Effector CD4-positive, alpha-beta T cell (primary cell): ENCODE measurements at places on chromosomes 3 and 15.
A peak's percentile ranks its signal among the peaks of the same experiment; 100 is the strongest.

DNA sequence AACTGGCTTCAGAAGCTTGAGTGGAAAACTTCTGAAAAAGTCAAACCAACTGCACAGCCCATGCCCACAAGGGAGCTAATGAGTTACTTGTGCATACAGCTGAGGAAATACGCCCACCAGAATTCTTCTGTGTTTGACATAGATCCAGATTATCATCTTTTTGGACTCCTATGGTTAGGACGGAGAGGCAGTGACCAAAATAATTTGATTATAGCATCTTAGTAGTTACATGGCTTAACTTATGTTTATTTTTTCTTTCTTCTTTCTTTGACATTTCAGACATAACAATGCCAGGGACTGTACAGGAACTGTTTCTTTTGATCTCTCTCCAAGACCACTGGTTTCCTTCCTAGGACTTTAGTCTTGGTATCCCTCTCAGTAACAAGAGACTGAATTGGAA is 246.1 kb upstream of the RASGRP1 start:
- DNase-seq: no peak

- DNase-seq: no peak
Measured at GRCh38 chr3:172216267-172216666, 176.9 kb downstream of the FNDC3B start.

GRCh38 chr3:166104938-166105337 is 267.7 kb upstream of the BCHE start:
- no peak for DNase-seq

- no peak for DNase-seq
Measured at GRCh38 chr3:45043728-45044299, 17.7 kb downstream of the CLEC3B start.

DNA sequence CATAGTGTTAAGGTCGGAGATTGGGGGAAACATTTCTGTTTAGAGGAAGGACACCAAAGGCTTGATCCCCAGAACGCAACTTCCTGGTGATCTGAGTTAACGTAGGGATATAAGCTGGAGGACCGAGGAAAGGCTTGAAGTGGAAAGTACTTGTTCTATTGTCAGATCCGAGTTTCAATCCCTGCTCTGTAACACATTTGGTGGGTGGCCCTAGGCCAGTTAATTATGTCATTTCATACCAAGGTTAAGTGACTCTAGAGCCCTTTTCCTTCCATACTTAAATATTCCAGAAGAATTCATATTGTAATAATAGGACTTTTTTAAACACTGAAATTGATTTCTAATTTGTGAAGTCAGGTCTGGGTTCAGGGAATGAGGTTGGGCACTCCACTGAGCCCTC is 80.9 kb downstream of the RPLP1 start:
- no peak for DNase-seq

DNA sequence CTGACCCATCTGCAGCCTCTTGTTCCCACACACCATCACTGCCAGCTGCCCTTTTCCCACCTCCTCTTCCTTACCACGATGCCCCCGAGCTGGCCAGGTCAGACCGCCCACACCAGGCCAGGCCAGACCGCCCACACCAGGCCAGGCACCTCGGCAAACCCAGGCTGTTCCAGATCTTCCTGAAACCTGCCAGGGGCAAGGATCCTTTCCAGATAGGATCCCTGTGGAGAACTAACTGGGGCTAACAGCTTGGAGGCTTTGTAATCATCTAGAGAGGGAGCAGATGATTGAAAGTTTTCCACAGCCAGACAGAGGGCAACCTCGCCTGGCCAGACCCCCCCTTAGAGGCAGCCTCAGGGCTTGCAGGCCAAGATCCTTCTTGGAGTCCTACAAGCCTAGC is 287.3 kb upstream of the TLE3 start:
- DNase-seq: no peak

DNA sequence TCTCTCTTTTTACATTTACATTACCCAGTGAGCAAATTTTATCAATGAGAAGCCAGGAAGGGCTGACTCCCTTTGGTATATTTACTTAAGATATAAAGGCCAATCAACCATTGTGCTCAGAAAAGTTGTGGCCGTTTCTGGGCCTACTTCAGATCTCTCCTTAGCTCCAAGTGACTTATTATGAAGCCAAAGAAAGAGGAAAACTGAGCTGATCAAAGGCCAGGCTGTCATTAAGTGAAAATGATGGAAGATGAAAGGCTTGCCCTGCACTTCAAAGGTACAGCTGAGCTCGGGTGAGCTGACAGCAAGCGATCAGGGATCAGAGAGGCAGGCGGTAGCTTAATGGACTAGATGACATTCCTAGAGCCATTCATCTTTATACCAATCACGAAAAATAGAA is 24.8 kb downstream of the VGLL4 start:
- DNase-seq: no peak

GRCh38 chr3:67557848-67558355 is 96.5 kb downstream of the SUCLG2 start:
- no peak for DNase-seq

GRCh38 chr15:57655809-57656208 is 50.7 kb upstream of the POLR2M start:
- no peak for DNase-seq

- DNase-seq: no peak
Measured at GRCh38 chr3:152051501-152052404, 178.3 kb downstream of the SUCNR1 start.

GRCh38 chr15:26421065-26421464 is 351.8 kb downstream of the GABRB3 start:
- DNase-seq: no peak

DNA sequence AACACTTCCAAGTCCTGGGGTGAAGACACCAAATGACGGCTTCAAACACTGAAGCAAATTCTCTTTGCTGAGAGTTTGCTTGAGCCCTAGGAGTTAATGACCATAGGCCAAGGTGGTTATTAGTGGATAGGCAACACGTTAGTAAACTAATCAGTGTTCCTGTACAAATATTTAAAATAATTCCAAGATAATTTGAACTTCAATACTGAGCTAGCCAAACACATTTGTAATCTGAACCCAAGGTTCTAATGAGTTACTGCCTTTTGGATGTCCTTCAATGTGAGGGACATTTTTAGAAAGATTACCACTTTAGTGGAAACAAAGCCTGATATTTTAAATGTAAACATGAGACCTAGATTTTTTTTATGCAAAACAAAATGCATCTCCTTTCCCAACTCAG is 94.6 kb downstream of the THRB start:
- DNase-seq: no peak

DNA sequence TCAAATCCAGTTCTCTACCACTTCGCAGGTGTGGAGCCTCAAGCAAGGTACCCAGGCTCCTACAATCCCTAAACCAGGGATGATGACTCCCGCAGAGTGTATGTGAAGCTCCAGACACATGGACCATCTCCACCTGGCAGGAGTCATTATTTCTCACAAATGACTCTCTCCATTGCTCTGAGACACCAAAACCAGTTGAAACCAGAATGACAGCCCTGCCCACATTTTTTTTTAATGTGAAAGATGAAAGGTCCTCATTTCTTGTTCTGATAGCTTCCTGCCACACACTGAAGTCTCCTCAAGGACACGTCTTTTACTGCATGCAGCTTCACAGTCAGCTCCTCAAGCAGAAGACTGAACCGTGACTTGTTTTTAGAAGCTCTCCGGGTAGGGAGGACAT is 61.4 kb upstream of the ZBTB38 start:
- DNase-seq: peak; percentile 29

DNA sequence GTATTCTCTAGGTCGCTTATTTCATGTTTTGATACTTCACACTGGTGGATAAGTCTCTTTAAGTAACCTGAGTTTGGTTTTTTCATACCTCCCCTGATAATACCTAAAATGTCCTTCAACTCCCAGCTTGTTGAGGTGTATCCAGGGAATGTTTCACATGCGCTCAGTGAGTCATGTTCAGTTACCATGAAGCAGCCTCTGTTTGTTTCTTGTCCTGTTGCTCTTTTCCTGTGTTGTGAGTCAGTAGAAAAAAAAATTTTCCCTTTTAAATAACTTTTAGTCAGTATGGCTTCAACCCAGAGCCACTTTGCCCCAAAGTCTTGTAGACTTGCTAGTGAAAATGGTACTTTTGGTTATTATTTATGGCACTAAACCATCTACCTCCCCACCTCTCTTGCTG is 278.4 kb upstream of the ZPLD1 start:
- DNase-seq: no peak

DNA sequence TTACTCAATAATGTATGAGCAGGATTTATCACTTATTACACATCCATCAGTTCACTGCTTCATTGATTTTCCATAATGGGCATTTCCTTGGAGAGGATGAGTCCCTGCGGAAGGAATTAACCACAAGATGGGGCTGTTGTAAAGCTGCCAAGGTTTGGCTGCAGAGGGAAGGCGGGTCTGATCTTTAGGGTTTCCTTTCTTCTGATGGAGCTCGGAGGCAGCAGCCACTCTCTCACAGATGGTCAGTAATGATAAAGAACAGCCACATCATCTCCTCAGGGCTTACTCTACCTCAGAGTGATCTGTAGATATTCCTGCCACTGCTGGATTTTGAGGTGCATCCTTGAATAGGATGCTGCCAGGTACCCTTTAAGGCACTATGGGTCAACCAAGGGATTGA is 115.2 kb downstream of the USP13 start:
- DNase-seq: no peak

DNA sequence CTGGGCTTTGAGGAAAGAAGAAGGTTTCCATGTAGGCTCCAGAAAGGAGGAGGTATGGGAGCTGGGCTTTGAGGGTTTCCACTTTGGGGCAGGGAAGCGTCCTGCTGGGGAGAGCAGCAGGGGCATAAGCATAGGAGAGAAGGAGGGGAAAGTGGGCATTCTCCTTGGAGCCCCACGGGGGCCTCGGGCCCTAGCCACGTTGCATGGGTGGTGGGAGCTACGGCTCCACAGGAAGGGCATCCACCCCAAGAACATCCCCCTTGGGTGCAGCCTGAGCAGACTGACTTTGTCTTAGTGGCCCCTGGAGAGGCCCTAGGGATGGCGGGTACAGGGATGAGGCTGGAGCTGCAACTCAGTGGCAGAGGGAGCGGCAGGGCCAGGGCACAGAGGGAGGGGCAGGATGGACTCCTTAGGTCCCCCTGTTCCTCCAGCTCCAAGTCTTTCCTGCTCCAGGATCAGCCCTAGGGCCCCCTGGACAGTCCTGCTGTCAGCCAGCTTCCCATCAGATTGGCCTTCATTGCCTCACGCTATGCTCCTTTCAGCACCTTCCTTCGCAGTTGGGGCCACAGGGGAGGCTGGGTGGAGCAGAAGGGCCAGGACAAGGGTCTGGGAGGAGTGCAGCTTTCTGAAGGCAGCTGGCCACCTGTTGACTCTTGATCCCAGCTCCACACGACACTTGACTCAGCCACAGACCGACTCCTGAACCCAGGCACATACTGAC is 22.9 kb downstream of the PRR20G start:
- DNase-seq: no peak

DNA sequence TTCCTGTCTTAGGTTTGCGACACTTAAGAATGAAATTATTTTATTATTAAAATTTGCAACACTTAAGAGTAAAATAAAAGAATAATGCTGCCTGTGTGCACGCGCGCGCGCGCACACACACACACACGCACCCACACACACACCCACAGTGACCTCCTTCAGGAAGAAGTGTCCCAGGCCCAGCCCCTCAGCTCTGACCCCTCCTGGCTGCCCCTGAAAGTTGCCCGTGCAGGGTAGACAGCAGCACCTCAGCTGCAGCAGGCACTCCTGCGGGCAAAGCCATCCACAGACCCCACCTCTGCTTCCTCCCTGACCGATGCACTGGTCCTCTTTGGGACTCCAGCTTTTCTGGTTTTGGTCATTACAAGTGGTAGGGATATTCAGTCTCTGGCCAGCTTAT is 478.2 kb downstream of the NTRK3 start:
- DNase-seq: no peak

DNA sequence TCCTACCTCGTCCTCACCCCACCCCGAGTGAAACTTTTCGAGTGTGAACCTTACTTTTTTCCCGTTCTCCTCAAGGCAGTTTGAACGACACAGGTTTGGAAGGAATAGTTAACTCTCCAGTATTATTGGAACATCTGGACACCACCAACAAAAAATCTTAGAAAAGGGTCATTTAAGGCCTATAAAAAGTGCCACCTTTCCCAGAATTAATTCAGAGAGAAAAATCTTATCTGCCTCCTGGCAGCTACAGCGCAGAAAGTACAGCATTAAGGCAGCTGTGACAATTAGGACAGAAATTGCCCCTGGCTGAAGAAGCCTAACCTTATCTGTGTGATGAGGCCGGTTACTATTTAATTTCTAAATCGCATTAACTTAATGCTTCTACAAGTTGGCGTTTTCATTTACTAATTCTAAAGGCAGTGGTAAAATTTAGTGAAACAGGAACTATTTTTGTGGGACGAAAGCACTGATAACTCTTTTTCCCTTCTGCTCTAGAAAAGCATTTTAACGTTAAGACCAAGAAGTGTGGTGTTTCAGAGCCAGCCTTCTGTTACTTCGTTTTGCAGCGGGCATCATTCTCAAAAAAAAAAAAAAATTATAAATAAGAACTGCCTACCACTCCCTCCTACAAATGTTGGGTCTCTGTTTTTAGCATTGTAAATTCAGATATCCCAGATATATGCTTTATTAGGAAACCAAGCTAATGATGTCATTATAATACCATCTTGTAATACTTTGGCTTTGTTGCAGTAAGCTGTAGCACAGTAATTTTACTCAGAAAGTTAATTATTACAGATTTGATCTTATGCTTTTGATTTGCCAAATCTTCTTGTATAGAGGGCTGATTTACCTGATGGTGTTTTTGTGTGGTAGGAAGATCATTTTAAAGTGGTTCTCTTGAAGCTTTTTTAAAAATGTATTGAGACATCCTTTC is 1.4 kb downstream of the ATP11B start:
- no peak for DNase-seq

GRCh38 chr3:178137831-178138230 is 398.4 kb upstream of the KCNMB2 start:
- DNase-seq: no peak

- DNase-seq: no peak
Measured at GRCh38 chr3:32577581-32578556, 7.2 kb upstream of the DYNC1LI1 start.
